ENCODE measurements at places on chromosomes 3 and 15.

DNA sequence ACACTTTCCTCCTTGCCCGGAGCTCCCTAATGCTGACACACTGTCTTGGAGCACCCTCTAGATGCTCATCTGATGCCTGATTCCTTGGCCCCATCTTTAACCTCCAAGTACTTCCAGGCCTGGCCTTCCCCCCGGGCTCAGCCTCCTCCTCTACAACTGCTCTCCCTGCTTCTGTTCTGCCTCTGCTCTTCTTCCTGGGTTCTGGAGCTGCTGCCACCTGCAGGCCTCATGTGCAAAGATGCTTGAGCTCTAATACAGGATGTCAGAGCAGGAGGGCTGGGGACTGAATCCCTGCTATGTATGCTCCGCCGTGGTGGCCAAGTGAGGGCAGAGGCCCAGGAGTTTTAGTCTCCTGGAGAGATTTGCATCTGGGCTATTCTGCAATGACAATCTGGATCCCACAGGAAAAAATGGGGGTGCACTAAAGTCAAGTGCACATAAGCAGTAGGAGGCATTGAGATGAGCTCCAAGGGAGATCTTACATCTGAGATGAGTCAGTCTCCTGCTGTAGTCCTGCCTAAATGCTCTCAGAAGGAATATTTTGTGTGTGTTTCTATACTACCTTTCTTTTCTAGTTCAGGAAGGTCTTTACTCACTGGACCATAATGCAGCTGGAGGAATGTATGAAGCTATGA lies 296.3 kb downstream of the UACA start:
- DNase-seq, result no peak

- no peak for DNase-seq
Measured at GRCh38 chr15:57671636-57672035, 34.9 kb upstream of the POLR2M start.

DNA sequence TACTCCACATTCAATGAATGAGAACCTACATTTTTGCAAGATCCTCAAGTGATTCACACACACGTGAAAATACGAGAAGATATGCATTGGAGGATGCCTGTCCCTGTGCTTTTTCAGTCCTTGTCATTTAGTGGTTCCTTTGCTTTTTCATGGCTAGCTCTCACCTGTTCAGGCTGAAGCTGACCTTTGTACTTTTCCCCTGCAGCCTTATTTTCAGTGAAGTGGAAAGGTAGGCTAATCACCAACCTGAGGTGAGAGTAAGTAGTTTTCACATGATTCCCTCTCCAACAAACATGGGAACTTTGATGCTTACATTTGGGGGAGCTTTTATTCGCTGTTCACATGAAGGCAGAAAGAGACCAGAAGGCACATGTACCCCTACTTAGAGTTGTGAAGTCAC lies 8.3 kb downstream of the ITPR1 start:
- no peak for DNase-seq

DNA sequence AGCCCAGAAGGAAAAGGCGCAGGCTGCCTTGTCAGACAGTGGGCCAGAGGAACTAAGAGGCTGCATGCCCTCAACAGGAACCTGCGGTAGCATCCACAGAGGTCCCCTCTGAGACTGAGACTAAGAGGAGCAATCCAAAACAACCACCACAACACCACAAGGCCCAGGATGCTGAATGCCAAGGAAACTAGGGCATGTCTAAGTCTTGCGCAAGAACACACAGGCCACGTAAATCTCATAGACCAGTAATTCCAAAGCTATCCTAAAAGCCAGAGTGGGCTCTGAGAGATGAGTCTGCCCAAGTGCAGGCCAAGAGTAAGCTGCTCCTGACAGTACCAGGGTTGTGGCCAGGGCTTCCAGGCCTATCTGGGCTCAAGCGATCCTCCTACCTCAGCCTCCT lies 12.9 kb downstream of the MON1A start:
- DNase-seq, result no peak

GRCh38 chr3:142088522-142088921 lies 60.8 kb downstream of the TFDP2 start:
- no peak for DNase-seq

DNA sequence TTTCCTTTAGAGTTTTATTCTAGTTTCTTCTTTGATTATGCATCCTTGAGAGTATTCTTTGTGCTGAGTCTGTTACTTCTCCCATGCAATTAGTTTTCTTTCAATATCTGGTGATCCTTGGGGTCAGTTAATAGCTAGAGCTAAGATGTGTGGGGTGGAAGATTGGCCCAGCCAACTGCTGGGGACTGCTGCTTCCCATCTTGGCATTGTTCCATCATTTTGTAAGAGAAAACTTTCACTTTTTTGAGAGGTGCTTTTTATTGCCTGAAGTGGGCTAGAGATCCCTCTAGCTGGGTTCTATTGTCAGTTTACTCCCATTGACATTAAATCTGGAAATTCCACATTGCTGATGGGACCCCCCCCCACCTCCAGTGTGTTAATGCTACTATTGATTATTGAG lies 15.4 kb downstream of the BCL2L10 start:
- no peak for DNase-seq

GRCh38 chr15:78909791-78910228 lies 35.0 kb downstream of the CTSH start:
- no peak for DNase-seq

- no peak for DNase-seq
Measured at GRCh38 chr3:117811786-117812185, 1102.2 kb downstream of the TUSC7 start.

GRCh38 chr15:33742800-33743199 lies 225.5 kb upstream of the CHRM5 start:
- no peak for DNase-seq

DNA sequence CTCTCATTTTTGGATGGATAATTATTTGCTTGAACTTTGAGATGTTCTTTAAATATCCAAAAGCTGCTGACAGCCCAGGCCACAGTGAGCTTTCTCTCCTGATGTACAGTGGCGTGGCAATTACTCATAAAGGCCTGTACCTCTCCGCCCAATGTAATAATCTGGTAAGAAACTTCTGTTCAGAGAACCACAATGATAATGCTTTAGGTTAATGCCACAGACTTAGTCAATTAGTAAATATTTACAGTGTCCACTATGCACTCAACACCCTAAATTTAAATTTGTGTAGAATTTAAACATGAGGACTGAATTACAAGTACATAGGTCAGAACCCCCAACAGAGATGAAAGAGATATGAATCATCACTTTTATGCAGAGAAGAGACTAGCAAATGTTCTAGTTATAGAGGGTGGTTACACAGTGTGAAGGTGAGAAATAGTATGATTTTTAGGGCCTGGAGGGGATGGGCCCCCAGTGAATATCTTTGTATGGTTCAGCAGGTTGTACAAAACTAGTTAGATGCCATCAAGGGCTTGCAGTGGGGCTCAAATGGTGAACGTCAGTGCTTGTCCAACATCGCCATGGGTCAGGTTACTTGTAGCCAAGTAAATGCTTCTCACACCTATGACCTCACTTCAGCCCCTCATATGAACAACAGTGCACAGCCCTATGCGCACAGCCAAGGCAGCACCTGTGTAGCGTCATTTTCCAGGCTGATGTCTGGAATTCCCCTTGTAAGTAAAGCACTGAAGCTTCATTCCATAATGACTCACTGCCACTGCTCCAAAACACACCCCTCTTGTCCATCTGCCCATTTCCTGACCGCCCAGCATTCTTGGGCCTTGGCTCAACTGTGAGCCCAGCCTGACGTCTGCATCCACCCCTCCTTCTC lies 13.3 kb downstream of the ABHD2 start:
- no peak for DNase-seq

GRCh38 chr3:99808163-99808794 lies 9.4 kb upstream of the CMSS1 start:
- no peak for DNase-seq

DNA sequence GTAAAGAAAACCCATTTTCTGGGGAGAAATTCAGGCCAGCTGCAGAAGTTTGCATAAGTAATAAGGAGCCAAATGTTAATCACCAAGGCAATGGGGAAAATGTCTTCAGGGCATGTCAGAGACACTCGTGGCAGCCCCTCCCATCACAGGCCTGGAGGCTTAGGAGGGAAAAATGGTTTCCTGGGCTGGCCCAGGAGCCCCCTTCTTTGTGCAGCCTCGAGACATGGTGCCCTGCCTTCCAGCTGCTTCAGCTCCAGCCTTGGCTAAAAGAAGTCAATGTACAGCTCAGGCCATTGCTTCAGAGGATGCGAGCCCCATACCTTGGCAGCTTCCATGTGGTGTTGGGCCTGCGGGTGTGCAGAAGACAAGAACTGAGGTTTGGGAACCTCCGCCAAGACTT lies 20.6 kb upstream of the TRIM59 start:
- no peak for DNase-seq

DNA sequence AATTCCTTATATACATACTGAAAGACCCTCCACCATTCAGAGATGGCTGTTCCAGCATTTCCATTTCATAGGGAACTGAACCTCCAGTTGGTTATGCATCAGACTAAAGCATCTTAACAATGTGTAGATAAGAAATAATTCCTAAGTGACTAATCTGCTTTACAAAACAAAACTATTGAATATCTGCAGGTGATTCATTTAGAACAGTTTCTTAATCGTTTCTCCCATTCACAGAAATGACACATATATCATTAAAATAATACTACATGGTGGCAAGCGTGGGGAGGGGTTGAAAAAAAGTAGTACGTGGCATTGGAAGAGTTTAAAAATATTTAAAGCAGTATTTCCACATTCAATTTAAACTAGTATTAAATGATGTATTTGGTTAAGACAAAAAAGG lies 19.5 kb downstream of the COPS2 start:
- DNase-seq, result no peak
